ENCODE measurements at places on chromosomes 4 and X. TPM values are rescaled to one million over a fixed set of nuclear protein-coding genes. Genes with fewer than 3 reads are reported as not detected.
A peak's percentile ranks its signal among the peaks of the same experiment; 100 is the strongest.

GUCY1B1 gene
- total RNA-seq = 2.1 TPM

CEP44 gene
- total RNA-seq = 17.6 TPM

SATL1 gene
- total RNA-seq = not detected

- no peaks in the 10 kb centered on the region for H3K36me3 ChIP-seq
- no peaks in the 10 kb centered on the region for H3K27me3 ChIP-seq
- peaks cover 14% of the 10 kb centered on the region for H3K4me1 ChIP-seq
- H3K4me3 ChIP-seq = no peak overlapping the region
Measured at GRCh38 chr4:100362366-100362765, 155.5 kb downstream of the EMCN start.

DNA sequence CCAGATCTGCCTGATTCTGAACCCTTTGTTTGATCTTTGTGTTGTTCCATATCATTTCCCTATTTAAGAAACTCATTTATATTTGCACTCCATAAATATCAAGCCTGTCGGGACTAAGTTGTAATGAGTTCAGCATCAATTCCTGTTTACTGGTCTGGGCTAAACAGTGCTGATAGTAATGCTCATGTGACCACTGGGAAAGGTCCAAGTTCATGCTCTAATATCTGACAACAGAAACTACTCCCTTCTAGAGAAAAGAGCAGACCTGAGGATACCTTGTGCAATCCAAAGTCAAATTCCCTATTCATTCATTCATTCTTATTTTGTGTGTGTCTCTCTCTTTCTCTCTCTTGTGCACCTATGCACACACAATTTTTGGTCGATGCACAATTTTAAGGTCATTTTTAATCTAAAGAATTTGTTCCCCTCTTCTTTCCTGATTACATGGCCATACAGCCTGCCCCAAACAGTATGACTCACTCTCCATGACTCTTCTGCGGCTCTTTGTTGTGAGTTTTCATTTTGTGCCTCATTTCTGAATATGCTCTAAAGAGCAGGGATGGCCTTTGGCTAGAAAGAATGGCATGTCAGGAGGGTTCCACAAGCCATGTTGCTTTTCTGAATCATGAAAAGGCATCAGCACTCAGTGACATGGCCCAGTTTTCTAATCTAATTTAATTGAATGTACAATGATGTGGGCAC, 664.3 kb downstream of the RPA4 start:
- no peak overlapping the region for H3K4me3 ChIP-seq
- DNase-seq = no peak
- H3K27ac ChIP-seq = no peak overlapping the region
- no peaks in the 10 kb centered on the region for H3K27me3 ChIP-seq
- no peaks in the 10 kb centered on the region for H3K4me1 ChIP-seq

- H3K4me1 ChIP-seq = peaks cover 7% of the 10 kb centered on the region
- H3K27me3 ChIP-seq = no peaks in the 10 kb centered on the region
- DNase-seq = peak; percentile 74
- H3K27ac ChIP-seq = peak overlapping the region; percentile 23
- no peaks in the 10 kb centered on the region for H3K36me3 ChIP-seq
- H3K4me3 ChIP-seq = no peak overlapping the region
Measured at GRCh38 chrX:2595258-2595657, 94.5 kb upstream of the DHRSX start.

GRCh38 chrX:136200466-136200865, 50.7 kb downstream of the MAP7D3 start:
- no peak overlapping the region for H3K4me3 ChIP-seq
- no peaks in the 10 kb centered on the region for H3K27me3 ChIP-seq
- H3K4me1 ChIP-seq = peaks cover 46% of the 10 kb centered on the region
- no peaks in the 10 kb centered on the region for H3K36me3 ChIP-seq
- peak; percentile 52 for DNase-seq
- H3K27ac ChIP-seq = no peak overlapping the region

DNA sequence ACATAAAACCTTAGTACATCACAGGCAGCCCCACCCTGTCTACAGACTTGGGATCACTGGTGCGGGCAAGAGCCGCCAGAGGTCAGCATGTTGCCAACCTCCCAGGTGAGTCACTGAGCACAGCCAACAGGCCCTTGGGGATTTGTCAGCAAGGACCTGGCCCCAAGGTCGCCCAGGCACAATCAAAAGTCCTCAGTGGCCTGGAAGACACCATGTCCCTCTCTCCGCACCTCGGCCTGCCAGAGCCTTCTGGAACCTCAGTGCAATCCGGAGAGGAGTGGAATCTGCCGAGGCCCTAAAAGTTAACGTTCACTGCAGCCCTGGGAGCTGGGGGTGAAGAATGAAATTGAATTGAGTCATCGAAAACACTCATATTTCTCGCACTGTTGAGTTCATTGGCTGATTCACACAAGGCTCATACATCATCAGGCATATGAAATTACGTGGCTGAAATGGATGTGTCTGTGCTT, 74.3 kb downstream of the WFS1 start:
- no peaks in the 10 kb centered on the region for H3K36me3 ChIP-seq
- peak; percentile 83 for DNase-seq
- no peak overlapping the region for H3K4me3 ChIP-seq
- no peaks in the 10 kb centered on the region for H3K27me3 ChIP-seq
- H3K4me1 ChIP-seq = peaks cover 7% of the 10 kb centered on the region

DNA sequence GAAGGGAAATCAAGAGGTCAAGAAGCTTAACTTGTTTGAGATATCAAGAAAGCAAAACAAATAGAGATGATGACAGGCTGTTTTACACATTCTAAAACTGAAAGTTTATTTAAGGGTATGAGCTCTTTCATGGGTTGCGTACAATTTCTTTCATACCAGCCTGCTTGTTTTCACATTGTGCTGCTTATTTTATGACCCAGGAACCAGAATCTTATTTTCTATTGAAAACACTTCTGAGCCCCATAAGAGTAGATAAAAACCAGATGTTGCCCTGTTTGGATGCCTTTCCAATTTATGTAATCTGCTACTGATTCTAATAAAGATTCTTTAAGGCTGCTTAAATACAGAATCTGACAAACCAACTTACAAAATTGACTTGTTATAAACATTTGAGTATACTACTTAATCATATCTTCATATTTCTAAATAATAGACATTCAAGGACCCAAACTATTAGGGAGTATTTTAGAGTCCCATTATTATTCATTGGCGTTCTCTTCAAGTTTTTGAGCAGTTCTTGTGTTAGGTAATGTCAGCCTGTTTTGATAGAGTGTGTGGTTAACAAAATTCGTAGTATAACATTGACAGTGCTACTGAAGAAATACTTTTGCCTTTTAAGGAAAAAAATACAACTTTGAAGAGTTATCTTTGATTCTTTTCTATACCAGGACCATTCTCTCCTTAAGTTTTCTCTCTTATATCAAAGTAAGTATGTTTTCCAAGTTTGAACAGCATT, 74.4 kb downstream of the PDLIM5 start:
- peak overlapping the region; percentile 28 for H3K27ac ChIP-seq
- H3K4me3 ChIP-seq = no peak overlapping the region
- peaks cover 32% of the 10 kb centered on the region for H3K4me1 ChIP-seq
- H3K36me3 ChIP-seq = 0 out of 2 replicates have a peak, but pooled peaks cover 4% of the 10 kb centered on the region
